ENCODE measurements at places on chromosomes 6 and 20.
A peak's percentile ranks its signal among the peaks of the same experiment; 100 is the strongest.

- DNase-seq = no peak
Observed at GRCh38 chr6:108169464-108170331, 3.9 kb downstream of the NR2E1 start.

DNA sequence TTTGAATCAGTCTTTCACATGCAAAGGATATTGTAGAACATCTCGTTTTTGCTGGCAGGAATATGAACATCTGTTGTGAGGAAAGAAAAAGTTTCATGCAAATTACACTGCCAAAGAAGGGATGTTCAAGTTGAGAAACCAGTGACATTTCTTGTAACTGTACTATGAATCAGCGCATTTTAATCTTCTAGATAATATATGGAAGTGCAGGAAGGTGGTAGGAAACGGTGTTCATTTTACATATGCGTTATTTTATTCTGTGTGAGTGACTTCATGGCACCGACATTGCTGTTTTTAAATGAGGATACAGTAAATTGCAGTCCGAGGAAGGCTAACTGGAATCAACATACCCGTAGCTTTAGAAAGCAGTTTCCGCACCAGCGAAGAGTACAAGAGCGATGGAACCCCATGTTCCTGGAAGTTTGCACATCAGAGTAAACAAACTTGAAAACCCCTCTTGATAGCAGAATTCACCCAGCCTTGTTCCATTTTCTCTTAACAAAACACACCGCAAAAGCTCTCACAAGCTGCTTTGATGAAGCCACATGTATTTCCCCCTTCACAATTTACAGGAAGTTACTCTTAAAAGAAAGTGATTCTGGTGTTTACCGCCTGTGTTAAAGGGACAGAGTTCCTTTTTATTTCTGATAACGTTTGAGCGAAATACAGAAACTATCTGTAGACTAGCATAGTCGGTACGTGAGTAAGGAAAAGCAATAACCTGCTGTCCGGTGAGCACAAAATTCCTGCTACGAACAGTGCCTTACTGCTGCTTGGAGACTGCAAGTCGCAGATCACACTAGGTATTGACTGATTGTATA is 11.5 kb downstream of the PRDM1 start:
- peak; percentile 27 for DNase-seq

- DNase-seq = no peak
Observed at GRCh38 chr20:35187584-35188190, 15.8 kb downstream of the PROCR start.

DNA sequence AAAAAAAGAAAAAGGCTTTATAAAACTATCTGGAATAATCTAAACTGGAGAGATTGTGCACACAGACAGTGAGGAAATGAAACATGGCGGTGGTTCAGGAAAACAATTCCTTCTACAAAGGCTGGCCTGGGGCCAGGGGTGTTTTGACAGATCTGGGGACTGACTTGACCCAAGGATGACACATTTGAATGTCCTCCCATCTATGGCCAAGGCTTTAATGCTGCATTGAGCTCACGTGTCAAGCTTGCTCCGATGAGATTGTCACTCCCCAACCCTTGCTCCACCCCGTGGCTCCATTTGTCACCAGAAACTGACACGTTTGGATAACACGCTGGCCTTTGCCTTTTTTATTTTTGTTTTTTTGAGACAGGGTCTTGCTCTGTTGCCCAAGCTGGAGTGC is 156.1 kb downstream of the ZFP64 start:
- peak; percentile 7 for DNase-seq

DNA sequence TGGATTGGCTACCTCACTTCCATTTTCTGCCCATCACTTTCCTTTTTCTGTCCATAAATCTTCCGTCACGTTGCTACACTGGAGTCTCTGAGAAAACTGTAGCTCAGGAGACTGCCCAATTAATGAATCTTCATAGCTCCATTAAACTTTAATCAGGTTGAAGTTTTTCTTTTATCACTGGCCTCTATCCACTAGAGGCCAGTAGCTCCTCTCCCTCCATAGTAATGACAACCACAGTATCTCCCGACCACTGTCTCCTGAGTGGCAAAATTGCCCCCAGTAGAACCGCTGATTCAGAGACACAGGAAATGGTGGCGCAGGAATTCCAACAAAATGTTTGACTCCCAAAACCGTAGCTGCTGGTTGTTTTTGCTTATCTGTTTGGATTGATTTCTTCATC is 18.4 kb upstream of the DOK5 start:
- DNase-seq = peak; percentile 17

- DNase-seq = no peak
Observed at GRCh38 chr6:44558024-44558831, 170.7 kb downstream of the CDC5L start.

GRCh38 chr20:47725248-47725973 is 59.9 kb downstream of the SULF2 start:
- DNase-seq = peak; percentile 78

- DNase-seq = no peak
Observed at GRCh38 chr6:47132724-47133123, 90.6 kb upstream of the ADGRF1 start.

GRCh38 chr20:36950414-36951197 is 902 bp downstream of the SAMHD1 start:
- peak; percentile 15 for DNase-seq

DNA sequence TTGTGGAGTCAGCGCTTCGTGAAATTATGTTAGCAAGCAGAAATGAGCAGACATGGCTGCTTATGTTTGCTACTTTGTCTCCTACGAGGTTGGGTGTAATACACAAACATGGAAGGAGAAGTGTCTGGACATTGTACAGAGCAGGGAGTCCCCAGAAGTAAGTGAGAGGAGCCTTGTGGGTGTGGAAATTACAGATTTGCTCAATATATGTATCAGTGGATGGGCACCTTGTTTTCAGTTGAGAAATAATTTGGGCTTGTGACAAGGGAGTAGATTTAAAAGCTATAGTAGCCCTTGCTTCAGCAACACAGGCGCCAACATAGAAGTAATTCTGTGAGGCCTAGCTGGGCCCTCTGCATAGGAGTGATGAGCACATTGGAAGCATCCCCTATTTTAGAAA is 49.2 kb downstream of the HECA start:
- DNase-seq = no peak

DNA sequence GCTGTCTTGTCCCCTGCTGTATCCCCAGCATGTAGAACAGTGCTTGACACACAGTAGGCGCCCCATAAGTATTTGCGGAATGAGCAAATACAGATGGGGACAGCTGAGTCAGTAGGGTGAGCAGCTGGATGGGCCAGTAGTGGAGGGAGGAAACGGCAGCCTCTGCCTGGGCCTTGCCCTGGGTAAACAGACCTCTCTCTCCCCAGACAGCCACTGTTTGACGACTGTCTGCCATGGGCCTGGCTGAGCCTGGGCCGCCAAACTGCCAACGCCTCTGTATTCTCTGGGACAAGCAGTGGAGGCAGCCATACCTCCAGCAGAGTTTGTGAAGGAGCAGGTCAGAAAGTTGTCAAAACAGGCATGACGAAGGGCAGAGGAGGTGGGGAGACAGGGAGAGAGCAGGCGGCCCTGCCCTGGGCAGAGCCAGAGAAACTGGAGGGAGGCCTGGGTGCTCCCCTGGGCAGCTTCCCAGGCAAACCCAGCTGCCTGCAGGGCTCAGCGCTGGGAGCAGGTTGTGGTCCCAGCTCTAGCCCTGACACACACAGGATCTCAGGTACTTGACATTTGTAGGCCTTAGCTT is 15.2 kb downstream of the HNF4A start:
- DNase-seq = peak; percentile 19

DNA sequence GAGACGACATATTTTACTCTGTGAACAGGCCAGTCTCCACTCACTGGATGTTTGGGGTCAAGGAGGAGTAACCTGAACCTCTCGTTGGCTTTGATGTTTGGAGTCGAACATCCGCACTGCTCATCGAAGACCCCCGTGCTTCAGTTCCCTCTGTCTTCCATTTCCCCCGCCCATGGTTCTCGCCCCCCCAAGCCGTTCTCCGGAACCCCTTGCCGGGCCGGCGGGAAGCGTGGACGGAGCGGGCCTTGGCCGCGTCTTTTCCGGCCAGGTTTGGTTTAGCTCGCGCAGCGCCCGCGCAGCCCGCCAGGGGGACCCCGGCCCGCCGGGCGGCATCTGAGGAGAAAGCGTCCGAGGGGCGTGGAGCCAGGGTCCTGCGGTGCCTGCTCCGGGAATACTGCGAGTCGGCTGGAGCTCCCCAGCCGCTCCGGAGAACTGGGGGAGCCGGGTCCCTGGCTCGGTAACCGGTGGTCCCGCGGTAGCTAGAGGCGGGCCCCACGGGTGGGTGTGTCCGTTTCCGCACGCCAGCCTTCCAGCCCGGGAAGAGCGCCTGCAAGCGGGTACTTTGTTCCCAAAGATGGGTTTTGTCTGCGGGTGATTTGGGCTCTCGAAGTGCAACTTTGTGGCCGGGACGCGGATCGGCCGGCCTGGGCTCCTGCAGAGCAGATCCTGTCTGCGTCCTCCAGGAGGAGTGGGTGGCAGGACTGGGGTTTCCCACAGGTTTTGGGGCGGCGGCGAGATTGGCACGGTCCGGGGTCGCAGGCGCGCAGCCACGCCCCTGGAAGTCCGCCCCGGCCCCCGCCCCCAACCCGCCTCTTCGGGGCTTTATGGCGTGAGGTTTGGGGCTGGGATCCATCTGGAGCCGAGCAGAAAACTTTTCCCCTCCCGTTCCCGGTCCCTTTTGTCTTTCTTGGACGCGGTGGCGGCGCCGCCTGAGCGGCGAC is at the start of gene TMEM200A:
Gene TMEM200A, plus strand, starts transcription at position 852 of the 941 bp plus-strand sequence. CDS start 74,406 bp downstream, outside the sequence.
- DNase-seq = peak; percentile 67

DNA sequence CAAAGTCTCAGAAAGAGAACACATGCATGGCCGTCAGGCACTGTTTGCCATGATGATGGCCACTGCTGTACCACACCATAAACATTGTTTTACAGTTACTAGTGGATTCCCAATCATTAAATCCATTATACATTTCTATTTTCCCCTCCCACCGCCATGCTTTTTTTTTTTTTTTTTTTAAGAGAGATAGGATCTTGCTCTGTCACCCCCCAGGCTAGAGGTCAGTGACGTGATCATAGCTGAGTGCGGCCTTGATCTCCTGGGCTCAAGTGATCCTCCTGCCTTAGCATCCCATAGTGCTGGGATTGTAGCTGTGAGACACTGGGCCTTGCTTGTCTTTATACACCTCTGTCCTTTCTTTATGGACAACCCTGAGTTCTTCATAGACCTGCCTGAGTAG is 4.3 kb upstream of the BTN3A3 start:
- DNase-seq = no peak

- DNase-seq = peak; percentile 22
Observed at GRCh38 chr6:88869263-88870020, 94.0 kb downstream of the RNGTT start.

- DNase-seq = no peak
Observed at GRCh38 chr6:75907444-75907843, 158.4 kb downstream of the MYO6 start.

- no peak for DNase-seq
Observed at GRCh38 chr6:124512431-124512830, 449.8 kb upstream of the RNF217 start.

GRCh38 chr6:87669051-87669450 is 33.0 kb downstream of the AKIRIN2 start:
- DNase-seq = no peak

All from fibroblast of skin of back (primary cell).